ENCODE measurements at places on chromosomes 4 and X.

DNA sequence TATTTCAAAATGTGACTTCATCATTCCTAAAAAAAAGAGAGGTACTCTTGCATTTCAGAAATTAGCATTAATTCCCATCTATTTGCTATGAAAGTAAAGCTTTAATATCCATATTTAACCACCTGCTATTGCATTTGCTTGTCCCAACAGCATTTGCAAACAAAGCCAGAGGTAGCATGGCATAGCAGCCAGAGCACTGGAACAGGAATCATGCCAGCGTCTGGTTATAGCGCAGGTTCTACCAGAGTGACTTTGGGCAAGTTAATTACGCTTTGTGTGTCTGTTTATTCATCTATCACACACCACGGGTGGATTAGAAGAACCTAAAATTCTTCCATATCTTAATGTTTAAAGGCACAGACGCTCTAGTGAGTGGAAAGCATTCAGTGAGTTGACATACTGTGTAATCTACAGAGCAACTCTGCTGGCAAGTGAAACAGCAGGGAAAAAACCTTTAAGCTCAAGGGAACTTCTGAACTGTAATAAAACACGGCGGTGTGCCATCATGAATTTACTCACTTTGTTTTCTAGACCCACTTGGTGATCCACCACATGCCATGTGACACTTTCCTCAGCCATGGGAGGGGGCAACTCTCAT is 76.6 kb upstream of the QRFPR start:
- DNase-seq, result no peak

DNA sequence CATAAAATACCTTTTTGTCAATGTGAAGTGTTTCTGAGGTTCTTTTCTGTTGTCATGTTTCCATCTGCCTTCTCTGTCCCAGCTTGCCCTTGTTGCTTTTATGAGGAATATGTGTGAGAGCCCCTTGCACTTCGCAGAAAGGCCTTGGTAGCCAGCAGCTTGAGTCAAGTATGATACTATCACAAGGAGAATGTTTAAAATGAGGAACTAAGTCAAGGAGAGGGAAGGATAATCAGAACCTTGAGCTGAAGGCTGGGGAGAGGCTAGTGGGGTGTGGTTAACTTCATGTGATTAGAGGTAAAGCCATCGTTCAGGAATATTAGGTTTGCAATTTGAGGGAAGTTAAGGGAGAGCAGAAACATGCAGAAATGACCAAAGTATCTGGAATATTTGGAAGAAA is 12.7 kb downstream of the PGK1 start:
- DNase-seq, result no peak

- peak; percentile 14 for DNase-seq
Observed at GRCh38 chr4:153728660-153729059, 31.2 kb downstream of the RNF175 start.

DNA sequence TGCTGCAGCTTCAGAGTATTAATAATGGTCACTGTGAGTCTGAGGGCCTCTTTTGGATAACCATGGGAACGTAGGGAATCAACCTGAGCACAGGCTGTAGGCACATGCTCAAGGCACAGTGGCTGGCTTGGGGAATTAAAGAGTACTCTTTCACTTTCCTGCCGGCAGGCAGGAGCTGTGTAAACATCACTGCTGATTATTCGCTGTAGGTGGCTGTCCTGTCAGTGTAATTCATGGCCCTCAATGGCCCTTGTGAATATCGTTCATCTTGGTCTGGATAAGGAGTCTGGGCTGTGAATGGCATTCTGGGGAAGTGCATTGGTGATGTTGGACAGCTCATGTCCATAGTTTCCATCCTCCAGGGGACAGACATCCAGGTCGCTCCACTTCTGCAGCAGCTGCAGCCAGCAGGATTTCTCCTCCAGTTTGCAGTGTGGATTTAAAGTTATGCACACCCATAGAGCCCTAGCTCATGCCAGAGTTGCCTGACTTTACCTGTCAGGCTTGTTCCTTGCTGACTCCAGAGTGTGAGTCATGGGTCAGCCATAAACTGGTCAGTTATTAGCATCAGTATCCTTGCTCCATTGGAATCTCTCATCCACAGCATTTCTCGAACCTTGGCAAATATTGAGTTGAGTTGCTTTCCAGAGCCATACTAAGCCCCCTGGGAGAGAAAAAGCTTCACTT is 43.0 kb downstream of the C4orf33 start:
- DNase-seq, result no peak

- no peak for DNase-seq
Observed at GRCh38 chr4:117637347-117637746, 396.9 kb upstream of the NDST3 start.

DNA sequence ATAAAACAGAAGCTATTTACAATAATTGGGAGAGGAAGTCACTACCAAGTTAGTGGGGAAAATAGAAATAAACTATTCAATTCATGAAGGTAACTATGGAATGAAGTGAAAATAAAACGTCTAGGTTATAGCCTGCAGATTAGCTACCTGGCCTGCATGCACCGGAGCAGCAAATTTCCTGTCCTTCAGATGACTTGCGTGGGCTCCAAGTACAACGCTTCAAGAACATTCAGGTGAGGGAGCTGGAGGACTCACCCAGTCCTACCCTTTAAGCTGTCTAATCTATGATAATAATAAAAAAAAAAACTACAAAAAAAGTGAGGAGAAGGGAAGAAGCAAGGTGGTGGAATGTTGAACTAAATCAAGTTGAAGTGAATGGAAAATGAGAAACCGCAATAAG is 13.2 kb downstream of the C4orf54 start:
- DNase-seq, result no peak

DNA sequence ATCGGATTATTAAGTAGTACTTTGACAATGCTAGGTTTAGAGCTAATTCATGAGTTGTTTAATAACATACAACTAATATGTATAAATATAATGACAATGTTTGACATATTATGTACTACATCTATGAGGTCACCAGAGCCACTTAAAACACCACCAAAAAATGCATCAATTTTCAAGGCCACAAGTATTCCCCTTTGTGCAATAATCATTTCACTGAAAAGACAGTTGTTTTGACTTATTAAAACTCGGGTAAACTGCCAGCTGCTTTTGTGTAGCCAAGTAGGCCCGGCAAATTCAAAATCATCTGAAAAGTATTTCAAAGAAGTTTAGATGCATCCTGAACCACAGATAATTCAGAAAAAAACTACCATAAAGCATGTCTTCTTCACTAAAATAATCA is 48.7 kb downstream of the CLOCK start:
- no peak for DNase-seq

- DNase-seq, result no peak
Observed at GRCh38 chr4:147447786-147448185, 33.1 kb upstream of the EDNRA start.

GRCh38 chr4:69749771-69750170 is 10.6 kb downstream of the SULT1B1 start:
- no peak for DNase-seq

DNA sequence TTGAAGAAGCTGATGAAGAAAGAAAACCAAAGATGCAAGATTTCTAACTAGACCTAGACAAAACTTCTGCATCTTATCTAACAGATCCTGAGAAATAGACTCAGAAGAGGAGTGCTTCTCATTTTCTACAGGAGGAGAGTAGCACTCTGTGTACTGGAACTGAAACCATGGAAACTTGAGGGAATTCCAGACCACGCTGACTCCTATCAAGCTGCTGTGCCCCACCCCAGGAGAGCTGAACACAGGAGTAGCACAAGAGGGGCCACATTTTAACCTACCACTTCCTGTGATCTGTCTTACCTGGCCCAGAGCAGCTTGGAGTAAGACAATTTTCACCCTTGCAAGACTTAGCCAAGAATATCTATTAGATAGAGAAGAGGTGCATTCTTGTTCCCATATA is 248.9 kb downstream of the SCFD2 start:
- no peak for DNase-seq

DNA sequence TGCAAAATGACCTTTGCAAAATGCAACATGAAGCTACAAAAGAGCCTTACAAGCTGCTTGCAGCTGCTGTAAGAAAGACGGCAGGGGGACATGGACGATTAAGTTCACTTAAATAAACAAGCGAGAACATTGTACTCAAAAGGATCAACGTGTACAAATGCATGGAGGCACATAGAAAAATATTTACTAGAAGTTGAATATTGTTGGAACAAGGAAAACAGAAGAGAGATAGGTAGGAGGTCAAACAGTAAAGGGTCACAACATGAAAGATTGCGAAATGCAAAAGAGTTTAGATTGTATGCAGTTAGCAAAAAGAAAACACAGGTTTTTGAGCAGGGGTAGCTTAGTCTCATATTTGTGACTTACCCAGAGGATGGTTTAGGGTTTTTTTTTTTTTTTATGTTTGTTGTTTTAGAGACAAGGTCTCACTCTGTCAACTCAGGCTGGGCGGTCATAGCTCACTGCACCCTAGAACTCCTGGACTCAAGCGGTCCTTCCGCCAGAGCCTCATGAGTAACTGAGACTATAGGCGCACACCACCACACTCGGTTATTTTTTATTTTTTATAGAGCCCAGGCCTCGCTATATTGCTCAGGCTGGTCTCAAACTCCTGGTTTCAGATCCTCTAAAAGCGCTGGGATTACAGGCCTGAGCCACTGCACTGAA is 1.4 kb upstream of the PHF8 start:
- DNase-seq, result peak; percentile 1

- DNase-seq, result no peak
Observed at GRCh38 chrX:110226931-110227330, 91.0 kb downstream of the AMMECR1 start.

GRCh38 chr4:68451246-68452211 is 4.3 kb downstream of the TMPRSS11E start:
- no peak for DNase-seq

GRCh38 chr4:120725639-120726580 is 196.6 kb downstream of the PRDM5 start:
- DNase-seq, result no peak

- peak; percentile 2 for DNase-seq
Observed at GRCh38 chr4:121977251-121978171, 25.7 kb upstream of the TRPC3 start.

DNA sequence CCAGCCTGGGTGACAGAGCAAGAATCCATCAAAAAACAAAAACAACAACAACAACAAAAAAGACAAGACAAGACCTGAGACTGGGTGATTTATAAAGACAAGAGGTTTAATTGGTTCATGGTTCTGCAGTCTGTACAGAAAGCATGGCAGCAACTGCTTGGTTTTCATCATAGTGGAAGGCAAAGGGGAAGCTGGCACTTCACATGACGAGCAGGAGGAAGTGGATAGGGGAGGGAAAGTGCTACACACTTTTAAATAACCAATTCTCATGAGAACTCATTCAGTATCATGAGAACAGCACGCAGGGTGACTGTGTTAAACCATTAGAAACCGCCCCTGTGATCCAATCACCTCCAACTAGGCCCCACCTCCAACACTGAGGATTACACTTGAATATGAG is 28.4 kb upstream of the SLC10A7 start:
- no peak for DNase-seq

- DNase-seq, result no peak
Observed at GRCh38 chr4:93918856-93919255, 90.3 kb downstream of the ATOH1 start.

GRCh38 chr4:112318239-112319142 is 21.3 kb downstream of the ALPK1 start:
- DNase-seq, result no peak

- no peak for DNase-seq
Observed at GRCh38 chr4:159141193-159141592, 38.3 kb downstream of the RAPGEF2 start.

- no peak for DNase-seq
Observed at GRCh38 chr4:147678106-147678505, 5.9 kb downstream of the PRMT9 start.

DNA sequence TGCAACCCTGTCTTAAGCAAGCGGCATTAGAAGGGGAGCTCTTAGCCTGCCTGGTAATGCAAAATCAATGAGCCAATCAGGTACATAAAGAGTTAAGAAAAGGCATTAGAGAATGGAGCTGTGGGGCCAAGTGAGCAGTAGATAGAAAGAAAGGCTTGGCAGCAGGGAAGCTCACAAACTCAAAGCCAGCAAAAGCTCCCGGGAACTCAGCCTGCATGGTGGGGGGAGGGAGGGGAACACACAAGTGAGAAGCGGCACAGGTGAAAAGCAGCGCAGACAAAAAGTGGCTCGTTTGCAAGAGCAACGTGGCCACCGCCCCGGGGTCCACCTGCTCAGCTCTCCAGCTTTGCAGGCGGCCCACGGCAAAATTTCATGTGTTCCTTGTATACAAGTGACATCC is 818.5 kb downstream of the FAM133A start:
- DNase-seq, result no peak

DNA sequence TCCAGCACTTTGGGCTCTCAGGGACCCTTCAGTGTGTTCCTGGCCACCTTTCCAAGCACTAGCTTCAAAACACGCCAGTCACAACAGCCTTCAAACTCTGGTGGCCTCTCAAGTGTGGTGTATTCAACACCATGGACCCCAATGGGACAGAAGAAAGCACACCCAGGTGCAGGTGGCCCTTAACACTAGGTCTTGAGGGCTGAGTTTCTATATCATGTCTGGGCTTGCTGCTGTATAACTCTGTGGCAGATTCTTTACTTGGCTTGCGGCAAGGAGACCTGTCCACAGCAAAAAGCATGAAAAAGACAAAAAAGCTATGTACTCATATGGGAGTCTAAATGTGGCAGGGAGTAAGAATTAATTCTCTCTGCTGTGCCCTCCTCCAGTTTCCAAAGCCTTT is 23.1 kb downstream of the MSL3 start:
- DNase-seq, result no peak

DNA sequence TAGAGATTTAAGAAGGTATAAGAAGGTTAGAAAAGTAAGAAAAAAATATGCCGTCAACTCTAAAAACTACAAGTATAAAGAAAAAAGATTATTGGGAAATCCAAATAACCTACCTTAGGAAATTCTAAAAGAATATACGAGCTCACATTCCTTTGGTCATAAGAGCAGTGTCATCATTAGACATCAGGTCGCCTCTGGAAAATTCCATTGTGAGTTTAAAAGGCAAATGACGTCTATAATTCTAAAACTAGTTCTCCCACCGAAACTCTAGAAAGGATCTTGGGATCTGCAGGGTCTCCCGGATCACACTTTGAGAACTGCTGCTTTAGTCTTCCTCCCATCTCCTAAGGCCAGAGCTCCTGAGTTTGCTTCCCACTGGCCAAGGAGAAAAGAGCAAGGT is 518 bp upstream of the SAT1 start:
- DNase-seq, result no peak

DNA sequence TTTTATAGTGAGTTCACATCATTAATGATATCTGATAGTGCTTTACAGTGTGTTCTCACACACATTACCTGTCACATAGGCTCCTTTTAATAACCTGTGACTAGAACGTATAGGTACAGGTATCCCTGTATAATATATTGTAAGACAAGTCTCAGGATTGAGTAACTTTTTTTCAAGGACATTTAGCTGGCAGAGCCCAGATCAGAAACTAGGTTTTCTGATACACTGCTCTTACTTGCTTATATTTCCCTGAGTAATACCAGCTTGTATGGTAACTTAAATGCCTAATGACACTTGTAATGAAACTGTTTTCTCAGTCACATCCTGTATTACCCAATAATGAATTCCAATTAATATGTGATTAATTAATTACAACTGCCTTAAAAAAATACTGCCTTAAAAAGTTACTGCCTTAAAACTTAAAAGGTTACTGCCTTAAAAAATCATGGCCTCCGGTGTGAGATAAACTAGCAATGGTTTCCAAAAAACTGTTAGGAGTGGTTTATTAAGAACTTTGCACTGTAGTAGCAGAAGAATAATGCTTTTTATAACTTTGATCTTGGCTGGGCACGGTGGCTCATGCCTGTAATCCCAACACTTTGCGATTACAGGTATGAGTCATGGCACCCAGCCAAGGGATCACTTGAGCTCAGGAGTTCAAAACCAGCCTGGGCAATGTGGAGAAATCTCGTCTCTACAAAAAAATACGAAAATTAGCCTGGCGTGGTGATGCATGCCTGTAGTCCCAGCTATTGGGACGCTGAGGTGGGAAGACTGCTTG is 11.9 kb downstream of the COPS4 start:
- DNase-seq, result no peak

All from stimulated activated naive B cell treated with anti-CD40 and anti-IgM and Interleukin-4, amounts not matched to agents 10 μg/mL and 1 μg/mL and 100 μg/mL, for 72 hours (primary cell).